ENCODE measurements at places on chromosomes 13 and 19. TPM values are rescaled to one million over a fixed set of nuclear protein-coding genes. Genes with fewer than 3 reads are reported as not detected.
A peak's percentile ranks its signal among the peaks of the same experiment; 100 is the strongest.

GRCh38 chr13:32632343-32632909, 46.2 kb downstream of the PDS5B start:
- no peak for DNase-seq

GRCh38 chr13:20702530-20702914, 977 bp upstream of the IL17D start:
- DNase-seq = peak; percentile 33

DNA sequence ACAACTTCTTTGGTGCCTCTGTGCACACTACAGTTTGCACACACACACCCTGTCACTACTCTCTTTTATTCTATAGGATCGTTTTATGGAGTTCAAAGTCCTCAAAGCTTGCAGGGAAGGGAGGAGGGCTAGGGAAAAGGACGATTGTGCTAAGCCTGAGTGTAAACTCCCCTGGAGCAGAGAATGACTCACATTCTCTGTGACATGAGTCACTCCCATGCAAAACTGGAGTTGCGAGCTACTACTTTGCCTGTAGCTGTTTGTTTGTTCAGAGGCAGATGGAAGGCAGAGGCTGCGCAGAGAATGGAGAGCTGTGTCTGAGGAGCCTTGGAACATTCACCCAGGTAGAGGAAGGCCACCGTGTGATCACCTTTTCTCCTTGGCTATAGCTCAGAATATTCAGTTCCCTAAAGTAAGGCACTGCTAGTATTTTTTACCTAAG, 80.5 kb upstream of the MBNL2 start:
- peak; percentile 76 for DNase-seq

DNA sequence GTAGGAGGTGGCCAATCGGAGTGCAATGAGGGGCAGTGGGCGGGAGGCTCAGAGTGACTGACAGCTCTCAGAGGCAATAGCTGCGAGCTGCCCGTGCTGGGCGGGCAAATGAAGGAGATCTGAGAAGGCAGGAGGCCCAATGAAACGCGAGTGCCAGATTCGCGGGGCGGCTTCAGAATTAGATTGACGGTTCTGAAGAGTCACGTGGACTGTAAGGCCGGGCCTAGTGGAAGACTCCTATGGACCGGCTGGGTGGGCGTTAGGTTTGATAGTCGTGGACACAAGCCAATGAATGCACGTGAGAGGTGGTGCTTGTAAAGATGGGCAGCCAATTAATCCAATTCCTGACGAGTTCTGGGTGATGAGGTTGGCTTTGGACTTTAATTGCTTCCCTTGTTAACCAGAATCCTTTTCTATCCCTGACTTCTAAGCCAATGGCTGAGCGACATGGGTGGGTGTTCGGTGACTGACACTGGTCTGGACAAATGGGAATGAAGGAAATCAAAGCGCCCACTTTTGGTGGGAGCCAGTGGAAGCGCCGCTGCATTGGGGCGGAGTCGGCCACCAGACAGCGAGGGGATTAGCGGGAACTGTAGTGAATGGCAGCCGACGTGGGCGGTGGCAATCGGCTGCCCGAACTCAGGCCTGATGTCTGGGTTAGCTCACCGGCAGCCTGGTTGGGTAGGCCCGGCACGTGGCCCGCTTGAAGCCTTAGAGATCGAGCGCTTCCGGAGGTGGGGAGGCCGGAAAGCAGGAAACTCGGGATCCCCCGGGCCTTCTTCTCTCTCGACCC, 524 bp upstream of the KHSRP start:
- peak; percentile 100 for DNase-seq

GRCh38 chr13:61358599-61358998, 57.0 kb downstream of the PCDH20 start:
- DNase-seq = no peak

DNA sequence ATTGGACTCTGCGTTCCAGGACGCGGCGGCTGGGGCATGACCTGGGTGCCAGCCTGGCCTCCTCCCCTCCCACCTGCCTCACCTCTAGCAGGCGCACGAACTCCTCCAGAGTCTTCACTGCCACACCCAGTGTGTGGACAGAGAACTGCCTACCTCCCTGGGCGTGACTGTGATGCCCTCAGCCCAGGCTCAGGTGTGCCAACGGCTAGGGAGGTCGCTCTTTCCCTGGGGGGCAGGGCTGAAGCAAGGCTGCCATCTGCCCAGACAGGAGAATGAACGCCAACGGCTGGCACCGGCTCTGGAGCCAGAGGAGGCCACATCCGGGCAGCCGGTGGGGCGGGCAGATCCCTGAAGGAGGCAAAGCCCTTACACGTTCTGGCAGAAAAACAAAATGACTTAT, 11.3 kb downstream of the NANOS3 start:
- peak; percentile 83 for DNase-seq

DNA sequence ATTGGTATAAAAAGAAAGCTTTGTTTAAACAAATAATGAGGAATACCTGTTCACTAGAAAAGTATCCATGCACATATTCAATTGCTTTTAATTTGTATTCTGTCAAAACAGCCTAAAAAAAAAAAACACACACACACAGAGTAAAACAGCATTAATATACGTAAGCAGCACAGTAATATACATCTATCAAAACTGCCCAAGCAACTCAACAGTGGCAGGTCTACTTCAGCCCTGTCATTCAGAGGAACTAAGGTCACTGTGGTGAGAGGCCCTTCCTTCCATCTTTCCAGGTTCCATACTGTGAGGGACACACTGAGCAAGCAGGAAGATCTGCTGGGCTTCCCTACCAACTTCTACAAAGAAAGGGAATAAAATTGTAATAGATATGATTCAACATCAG, 3.8 kb downstream of the PROSER1 start:
- DNase-seq = no peak

- DNase-seq = peak; percentile 66
These were observed 5.0 kb downstream of the TLE5 start for GRCh38 chr19:3057275-3057714.

- no peak for DNase-seq
These were observed 502.8 kb downstream of the COG6 start for GRCh38 chr13:40158218-40158617.

DNA sequence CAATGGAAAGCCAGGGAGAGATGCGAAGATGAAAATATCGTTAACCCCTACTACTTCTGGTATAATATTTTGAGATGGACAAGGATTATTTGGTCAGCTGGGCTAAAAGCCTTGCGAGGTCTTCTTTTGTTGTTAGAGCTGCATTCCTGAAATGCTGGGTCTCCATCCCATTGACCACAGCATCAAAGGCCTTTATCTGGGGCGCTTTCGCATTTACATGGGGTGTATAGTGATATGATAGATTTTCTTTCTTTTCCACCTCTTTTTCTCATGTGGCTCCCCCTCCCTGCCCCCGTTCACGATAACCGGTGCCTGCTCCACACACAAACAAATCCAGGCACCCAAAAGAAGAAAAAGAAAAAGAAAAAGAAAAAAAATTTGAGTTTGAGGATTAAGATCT, 77.5 kb downstream of the ZNF536 start:
- no peak for DNase-seq

DNA sequence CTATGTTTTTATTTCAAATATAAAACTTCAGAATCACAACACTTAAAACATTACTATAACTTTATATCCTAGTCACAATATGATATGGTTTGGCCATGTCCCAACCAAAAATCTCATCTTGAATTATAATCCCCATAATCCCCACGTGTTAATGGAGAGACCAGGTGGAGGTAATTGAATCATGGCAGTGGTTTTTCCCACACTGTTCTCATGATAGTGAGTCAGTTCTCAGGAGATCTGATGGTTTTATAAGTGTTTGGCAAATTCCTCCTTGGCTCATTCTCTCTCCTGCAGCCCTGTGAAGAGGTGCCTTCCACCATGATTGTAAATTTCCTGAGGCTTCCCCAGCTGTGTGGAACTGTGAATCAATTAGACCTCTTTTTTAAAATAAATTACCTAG, 307.6 kb downstream of the SPRY2 start:
- no peak for DNase-seq

DNA sequence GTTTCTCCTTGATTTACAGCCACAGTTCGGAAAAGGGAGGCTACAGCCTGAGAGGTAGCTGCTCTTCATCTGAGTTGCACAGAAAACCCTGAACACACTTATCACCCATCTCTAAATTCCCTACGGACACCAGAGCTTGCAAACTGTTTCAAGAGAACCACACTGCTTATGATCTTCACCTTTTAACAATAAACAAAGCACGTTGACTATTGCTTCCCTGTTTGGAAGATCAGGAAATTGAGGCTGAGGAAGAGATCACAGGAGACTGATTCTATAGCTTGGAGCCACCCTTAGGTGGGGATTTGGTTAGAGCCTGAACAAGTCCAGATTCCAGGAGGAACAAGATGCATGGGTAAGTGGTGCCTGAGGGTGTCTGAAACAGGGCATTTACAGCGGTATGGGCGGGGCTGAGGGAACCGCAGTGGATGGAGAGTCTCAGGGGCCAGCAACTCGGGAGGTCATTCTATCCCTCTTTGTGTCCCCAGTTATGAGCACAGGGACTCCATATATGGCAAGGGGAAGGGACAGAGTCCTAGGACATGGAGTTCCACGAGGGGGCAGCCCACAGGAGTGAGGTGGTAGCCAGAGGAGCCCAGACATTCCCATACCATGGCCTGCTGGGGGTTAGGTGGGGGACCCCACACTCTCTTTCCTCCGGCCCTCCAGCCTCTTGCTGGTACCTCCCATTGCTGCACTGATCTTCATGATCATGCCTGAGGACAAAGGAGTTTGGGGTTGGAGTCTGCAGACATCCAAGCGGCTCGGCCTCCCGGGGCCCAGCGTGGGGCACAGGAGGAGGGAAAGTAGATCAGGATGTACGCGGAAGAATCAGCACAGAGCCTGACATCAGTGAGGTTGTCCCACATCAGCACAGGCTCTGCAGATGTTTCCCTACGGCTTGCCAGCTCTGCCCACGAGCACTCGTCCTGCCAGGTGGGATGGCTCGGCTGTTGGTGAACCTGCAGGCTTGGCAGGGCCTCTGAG, 162.3 kb upstream of the ZNF536 start:
- no peak for DNase-seq

- no peak for DNase-seq
These were observed 204.5 kb upstream of the ATXN8OS start for GRCh38 chr13:69903081-69903480.

GRCh38 chr13:29943686-29944085, 93.3 kb upstream of the UBL3 start:
- DNase-seq = no peak

DNA sequence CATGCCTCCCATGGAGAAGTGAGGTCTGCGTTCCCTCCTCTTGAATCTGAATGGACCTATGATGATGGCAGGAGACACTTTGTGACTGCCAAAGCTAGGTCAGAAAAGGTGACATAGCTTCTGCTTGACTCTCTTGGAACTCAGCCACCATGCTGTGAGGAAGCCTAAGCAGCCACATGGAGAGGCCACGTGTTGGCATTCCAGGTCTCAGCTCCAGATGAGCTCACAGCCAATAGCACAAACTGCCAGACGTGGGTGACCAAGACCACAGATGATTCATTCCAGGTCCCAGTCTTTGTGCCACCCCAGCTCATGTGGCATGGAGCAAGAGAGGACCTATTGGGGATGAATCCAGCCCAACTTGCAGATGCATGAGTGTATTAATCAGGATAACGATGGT, 8.7 kb upstream of the GGACT start:
- no peak for DNase-seq

DNA sequence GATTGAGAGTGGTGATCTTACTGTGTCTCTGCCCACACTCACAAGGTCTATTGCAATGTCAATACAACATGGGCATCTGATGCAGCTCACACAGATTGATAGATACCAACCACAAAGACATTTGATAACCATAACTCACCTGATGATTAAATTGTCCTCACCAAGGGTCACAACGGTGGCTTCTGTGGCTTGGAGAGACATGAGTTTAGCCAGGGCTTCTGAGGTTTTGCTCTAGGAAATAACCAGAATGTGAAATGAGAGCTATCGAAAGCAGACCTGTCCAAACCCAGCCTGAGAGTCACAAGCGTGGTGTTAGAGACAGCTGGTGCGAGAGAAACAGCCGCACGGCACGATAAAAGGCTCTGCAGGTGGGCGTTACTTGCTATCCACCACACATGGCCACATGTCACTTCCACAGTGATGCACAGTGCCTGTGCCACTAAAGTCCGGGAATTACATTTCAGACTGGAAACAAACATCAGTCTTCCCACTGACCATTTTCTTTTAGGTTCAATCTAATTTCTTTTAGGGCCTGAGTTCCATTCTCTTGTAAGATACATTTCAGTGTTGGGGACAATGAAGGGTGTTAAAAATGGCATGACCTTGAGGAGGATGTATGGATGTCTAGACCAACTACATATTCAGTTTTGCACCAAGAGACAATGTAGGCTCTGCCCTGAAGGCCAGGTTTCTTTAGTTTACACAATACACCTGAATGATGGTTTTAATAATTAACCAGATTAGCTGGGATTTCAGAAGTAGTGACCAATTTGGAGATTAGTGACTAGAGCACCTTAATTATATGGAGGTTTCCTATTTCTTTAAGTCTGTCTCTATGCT, 53.7 kb downstream of the ATP7B start:
- no peak for DNase-seq

DNA sequence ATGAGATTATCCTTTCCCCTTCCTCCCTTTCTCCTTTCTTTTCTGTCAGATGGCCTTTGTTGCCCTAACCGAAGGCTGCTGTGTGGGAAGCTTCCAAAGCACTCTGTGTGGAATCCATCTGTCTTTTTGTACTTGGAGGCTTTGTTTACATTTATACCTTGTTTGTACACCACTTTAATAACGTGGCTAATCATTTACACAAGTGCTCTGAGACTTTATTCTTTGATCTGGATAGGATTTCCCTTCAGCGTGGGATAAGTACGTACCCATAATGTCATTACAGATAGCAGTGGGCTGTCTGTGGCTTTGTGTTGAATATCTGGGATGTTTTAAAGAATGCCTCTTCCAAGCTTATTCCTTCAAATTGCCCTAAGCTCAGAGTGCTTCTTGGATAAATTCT, 684.7 kb upstream of the SLITRK5 start:
- DNase-seq = no peak

DNA sequence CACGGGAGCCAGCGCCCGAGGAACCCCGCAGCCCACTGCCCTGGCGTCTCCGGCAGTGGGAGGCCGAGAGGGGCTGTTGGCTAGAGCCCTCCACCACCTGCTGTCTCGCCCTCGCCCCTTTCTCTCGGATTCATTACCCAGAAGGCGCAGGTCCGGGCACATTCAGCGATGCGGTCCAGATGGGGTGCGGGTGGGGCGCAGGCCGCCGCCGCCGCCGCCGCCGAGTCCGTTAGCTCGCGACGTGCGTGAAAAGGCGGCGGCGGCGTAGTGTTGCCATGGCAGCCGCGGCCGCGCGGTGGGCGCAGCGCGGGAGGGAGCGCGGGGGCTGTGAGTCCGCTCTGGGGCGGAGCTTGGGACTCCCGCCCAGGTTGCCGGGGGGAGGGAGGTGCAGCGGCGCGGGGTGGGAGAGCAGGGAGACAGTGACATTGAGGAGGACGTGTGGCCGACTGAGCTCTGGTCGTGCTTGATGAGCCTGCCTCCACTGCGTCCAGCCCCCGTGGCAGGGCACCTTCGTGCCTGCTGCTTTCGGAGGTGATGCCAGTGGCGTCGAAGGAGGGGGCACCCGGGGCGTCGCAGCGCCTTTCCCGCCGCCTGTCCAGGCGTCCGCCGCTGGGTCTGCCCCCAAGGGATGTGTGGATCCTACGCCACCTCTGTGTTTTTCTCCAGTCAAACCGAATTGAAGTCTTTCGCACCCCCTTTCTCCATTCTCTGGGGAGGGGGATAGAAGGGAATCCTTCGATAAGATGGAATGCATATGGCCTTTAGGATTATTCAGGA, at the start of gene KATNAL1:
Gene KATNAL1 (minus strand): TSS at position 358 of the 777 bp plus-strand sequence. CDS start 23,774 bp downstream, outside the sequence.
- DNase-seq = peak; percentile 69

Gene IZUMO4
- total RNA-seq = 5.3 TPM

Gene ATP1A3
- total RNA-seq = 8.3 TPM

Gene RAB4B
- 61.0 TPM for total RNA-seq

Gene PSG11
- total RNA-seq = not detected

Gene FAM216B
- total RNA-seq = 0.13 TPM

Gene CLEC17A
- 0.29 TPM for total RNA-seq

Gene APOC1
- 3.6 TPM for total RNA-seq

Gene S1PR4
- total RNA-seq = 0.38 TPM

Gene FFAR3
- total RNA-seq = 1.5 TPM

Gene LRRC8E
- 1.5 TPM for total RNA-seq
